ENCODE measurements at places on chromosomes 2 and 18.

- DNase-seq, result no peak
Measured at GRCh38 chr2:219125225-219125885, 35.3 kb downstream of the NHEJ1 start.

DNA sequence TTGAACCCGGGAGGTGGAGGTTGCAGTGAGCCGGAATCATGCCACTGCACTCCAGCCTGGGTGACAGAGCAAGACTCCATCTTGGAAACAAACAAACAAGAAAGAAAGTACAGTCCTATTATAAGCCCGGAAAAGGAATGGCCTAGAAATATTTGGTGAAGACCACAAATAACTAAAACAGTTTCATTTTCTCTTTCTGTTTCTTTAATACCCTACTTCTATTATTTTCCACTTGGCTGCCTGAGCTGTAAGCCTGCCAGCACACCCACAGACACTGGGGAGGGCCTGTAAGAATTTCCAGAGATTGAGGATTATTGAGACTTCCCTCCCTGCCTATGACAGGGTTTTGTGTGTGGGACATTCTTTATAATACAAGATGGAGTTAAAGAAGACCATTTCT lies 188.0 kb upstream of the DCC start:
- DNase-seq, result no peak

DNA sequence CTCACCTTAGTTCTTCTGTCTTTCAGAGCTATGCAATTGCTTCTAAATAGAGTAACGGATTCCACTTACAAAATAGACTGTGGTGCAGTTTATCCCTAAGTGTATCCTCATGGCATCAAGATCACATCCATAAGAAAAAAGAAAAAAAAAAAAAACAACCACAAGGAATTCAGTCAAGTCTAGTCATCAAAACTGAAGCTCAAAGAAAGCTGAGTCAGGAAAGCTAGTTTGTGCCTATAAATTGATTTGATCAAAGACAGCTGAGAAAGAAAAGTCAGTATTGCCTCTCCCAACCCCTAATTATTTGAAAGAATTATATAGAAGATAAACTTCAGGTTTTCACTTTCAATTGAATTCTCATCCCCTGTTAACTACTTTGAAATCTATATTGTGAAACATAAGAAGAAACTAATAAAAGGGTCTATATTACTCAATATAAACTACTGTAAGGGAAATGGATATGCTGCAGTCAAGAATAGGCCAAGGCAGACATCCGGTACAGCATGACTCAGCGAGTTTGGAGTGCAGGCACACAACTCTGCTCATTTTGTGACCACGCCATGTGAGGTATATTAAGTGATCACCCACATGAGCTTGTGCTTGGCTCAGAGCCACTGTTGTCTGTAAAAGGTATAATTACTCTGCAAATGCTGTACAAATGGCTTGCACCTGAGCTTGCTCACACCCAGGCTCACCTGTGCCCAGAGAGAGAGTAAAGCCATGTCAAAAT lies 568.1 kb upstream of the CRIM1 start:
- no peak for DNase-seq

GRCh38 chr2:210553373-210553772 lies 3.0 kb upstream of the CPS1 start:
- DNase-seq, result no peak

GRCh38 chr2:24814516-24814915 lies 21.3 kb downstream of the CENPO start:
- no peak for DNase-seq

- DNase-seq, result no peak
Measured at GRCh38 chr2:99555404-99555803, 65.6 kb upstream of the REV1 start.

DNA sequence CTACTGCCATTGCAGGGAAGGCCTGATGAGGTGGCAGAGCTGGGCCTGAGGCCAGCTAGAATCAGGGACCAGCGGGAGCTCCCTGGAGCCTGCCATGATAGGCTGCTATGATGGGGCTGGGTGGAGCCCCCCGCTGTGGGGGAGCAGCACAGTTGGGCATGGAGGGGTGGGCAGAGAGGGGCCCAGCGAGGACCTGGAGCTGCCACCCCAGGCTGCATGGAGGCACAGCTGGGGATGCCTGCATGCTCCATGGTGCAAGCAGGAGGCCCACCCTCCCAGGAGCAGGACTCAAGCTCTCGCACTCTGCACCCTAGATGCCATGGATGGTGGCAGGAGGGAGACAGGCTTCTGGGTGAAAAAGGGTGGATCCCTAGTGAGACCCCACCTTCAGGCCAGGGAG lies 17.8 kb upstream of the RPRD1A start:
- no peak for DNase-seq

GRCh38 chr2:158504088-158504487 lies 47.3 kb downstream of the PKP4 start:
- DNase-seq, result no peak

- DNase-seq, result no peak
Measured at GRCh38 chr2:12754643-12755042, 37.9 kb downstream of the TRIB2 start.

DNA sequence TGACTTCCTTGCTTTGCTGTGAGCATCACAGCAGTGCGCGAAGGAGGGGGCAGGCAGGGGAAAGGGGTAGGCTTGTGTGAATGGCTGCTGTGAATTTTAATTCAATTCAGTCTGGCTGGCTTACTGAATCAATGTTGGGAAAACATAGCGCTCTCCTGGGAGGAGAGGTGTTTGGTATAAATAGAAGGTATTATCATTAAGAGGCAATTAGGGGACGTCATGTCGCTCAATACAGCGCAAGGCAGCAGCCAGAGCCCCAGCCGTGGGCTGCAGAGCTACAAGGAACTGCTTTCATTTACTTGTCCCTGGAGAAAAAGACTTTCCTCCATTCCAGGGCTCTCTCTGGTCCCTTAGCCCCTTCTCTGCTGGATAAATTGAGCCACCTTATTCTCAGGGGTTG lies 181.4 kb upstream of the MSH6 start:
- no peak for DNase-seq

- DNase-seq, result no peak
Measured at GRCh38 chr2:199851883-199852282, 891 bp upstream of the FTCDNL1 start.

- DNase-seq, result no peak
Measured at GRCh38 chr2:221074238-221074637, 497.9 kb downstream of the EPHA4 start.

DNA sequence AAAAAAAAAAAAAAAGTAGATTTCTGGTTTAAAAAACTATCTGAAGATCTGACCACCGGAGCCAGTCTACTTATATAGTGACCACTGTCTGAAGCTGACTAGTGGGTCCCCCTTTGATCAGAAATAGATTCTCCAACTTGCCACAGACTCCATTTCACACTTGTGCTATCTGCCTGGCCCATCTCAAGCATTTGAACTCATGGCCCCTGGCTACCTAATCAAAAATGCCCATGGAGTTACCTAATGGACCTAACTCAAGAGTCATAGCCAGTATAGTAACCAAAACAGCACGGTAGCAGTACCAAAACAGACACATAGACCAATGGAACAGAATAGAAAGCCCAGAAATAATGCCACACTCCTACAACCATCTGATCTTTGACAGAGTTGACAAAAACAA lies 17.0 kb upstream of the ATL2 start:
- no peak for DNase-seq

GRCh38 chr2:146392186-146392585 lies 1452.6 kb upstream of the ACVR2A start:
- DNase-seq, result no peak

GRCh38 chr2:140144611-140145010 lies 1364.4 kb upstream of the NXPH2 start:
- no peak for DNase-seq

GRCh38 chr2:194750926-194751325 lies 906.1 kb upstream of the SLC39A10 start:
- no peak for DNase-seq

GRCh38 chr2:117936871-117937428 lies 76.9 kb downstream of the CCDC93 start:
- DNase-seq, result no peak

DNA sequence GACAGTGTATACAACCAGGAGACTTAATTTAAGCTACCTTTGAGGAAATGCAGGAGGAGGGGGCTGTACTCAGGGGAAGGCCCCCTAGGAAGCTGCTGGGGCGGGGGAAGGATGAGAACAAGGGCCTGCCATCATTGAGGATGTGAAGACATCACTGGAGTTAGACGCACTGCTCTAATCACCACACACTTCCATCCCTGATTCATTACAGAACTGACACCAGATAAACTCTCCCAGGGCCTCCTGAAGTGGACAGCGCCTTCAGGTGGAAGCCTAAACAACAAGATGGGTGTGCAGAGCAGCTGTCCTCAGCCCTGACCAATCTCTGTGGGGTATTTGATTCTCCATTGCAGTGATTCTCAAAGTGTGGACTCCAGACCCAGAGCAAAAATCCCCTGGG lies 30.6 kb upstream of the SLC35G4 start:
- no peak for DNase-seq

GRCh38 chr2:207938886-207939285 lies 86.4 kb downstream of the PLEKHM3 start:
- DNase-seq, result no peak

DNA sequence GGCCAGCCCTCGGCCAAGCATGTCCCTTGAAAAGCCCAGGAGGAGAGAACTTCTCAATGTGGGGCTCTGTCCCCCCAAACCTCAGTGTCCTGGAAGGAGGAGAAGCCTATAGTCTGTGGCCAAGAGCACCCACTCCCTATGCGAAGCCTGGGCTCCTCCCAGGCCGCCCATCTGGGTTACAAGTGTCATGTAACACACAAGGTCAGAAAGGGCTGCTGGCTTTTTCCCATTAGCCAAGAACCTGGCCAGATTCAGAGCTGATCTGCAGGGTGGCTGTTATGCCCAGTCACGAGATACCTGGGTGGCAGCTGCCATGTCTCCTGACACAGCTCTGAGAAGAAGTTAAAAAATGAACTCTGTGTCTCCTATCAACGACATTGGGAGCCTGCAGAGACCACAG lies 170.7 kb downstream of the TNS1 start:
- DNase-seq, result no peak

DNA sequence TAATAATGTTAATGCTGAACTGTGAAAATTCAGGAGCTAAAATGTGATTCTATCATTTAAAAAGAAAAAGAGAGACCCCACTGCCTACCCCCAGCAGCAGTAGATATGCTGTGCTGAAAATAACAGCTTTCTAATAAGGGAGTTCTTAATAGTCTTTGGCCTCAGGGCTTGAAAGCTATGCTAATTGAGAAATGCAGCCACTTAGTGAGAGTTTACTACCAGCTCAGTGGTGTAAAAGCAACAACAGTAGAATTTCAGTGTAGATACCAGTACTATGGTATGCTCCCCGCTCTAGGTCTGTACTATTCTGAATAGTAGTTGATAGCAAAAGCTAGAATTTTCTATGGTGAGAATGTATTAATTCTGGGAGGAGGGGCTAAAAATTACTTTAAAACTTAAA lies 303.1 kb upstream of the VWC2L start:
- no peak for DNase-seq

- no peak for DNase-seq
Measured at GRCh38 chr2:149090706-149091105, 52.2 kb downstream of the LYPD6B start.

GRCh38 chr2:210997373-210997772 lies 441.0 kb downstream of the CPS1 start:
- DNase-seq, result no peak

DNA sequence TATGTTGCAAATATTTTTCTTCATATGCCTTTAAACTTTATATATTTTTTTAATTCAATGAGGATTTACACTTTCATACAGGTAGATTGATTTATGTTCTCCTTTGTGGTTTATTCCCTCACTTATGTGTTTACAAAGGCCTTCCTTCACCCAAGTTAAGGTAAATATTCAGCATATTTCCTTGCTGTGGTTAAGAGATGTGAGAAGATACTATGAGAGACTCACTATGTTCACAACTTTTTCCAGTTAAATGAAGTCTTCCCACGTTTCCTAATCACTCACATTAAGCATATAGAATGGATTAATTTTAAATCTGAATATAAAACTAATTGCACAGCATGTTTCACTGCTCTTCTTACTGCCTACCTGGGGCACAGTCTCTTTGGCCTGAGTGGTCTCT lies 597 bp downstream of the PECR start:
- no peak for DNase-seq

GRCh38 chr2:25494616-25495015 lies 152.9 kb upstream of the DNMT3A start:
- no peak for DNase-seq

- DNase-seq, result no peak
Measured at GRCh38 chr18:10570622-10571021, 44.8 kb downstream of the NAPG start.

GRCh38 chr18:10094655-10095054 lies 180.8 kb downstream of the VAPA start:
- DNase-seq, result no peak
